Stimulated activated CD4-positive, alpha-beta T cell treated with anti-CD3 and anti-CD28 coated beads, Interleukin-12 subunit alpha, Interleukin-12 subunit beta, amount 100 ng/mL, for 24 hours (primary cell): ENCODE measurements at places on chromosomes 5 and 9.

GRCh38 chr9:110880189-110880588 lies 158.1 kb downstream of the LPAR1 start:
- DNase-seq = no peak

GRCh38 chr5:5271786-5272321 lies 131.7 kb downstream of the ADAMTS16 start:
- DNase-seq = no peak

DNA sequence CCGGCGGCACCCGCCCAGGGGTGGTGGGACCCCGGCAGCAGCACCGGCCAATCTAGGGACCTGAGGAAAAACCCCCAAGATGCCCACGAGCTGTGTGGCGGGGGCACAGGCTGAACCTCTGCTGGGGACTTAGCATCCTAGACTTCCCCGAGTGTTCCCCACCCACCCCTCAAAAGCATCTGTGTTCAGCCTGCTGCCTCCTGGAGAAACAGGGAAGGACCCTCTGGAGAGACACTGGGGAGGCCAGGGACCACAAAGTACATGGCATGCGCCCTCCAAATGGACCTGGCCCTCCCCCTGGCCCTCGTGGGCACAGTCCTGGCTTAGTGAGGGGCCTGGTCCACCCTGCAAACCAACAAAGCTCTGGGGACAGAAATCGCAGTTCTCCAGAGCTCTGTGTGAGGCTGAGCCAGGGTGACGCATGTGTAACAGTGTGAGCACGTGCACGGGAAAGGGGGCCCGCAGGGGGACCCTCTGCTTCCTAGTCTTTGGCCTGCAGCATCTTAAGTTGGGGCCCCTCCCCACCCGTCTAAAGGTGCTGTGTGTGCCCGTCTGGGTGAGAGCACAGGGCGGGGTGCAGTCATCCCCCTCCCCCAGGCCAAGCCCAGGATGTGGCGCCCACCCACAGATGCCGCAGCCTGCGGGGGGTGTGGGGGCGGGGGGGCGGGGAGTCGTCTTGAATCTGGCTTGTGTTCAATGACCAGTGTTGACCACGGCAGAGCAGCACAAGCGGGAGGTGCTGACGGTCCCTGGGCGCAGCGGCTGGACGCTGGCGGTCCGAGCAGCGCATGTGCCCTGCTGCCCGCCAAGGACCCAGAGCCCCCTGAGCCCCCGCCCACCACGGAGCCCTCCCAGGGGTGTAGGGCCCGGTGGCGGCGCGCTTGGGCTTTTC lies 672 bp upstream of the KCNT1 start:
- DNase-seq = no peak

DNA sequence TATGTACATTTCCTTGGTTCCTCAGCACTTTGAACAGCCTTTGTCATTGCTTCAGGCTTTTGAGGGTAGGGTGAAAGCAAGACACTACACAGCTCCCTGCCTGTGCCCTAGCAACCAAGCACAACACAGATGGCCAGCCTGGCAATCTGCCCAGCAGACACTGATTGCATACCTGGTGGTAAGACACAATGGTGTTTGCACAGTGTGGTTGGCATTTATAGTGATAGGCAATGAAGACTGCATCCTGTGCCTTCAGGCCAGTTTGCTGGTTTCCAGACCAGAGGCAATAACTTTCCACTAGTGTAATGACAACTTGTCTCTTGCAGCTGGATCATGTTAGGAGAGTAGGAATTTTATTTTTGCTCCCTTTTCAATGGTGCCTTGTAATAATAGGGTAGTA lies 144.5 kb upstream of the TNC start:
- DNase-seq = no peak

GRCh38 chr5:172550996-172551395 lies 90.1 kb upstream of the NEURL1B start:
- no peak for DNase-seq

DNA sequence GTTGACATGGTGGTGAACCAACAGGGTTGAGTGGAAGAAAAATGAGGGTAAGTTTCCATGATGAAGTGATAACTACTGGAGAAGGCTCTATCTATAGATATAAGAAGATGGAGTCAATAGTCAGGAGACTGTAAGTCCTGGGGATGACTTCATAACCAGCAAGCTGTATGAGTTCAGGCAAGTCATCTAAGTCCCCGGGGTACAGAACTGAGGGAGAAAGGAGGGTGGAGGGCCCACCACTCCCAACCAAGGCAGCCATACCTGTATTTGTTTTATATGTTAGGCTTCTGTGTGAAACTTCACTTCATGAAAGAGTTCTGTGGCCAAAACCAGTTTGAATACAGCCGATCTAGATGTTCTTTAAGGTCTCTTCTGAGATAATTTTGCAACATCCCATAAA lies 53.3 kb upstream of the IFNE start:
- no peak for DNase-seq

- DNase-seq = no peak
Measured at GRCh38 chr5:91011029-91011428, 372.1 kb downstream of the ARRDC3 start.

- no peak for DNase-seq
Measured at GRCh38 chr5:102771435-102771834, 16.3 kb downstream of the PAM start.

- DNase-seq = no peak
Measured at GRCh38 chr9:71762900-71763653, 5.2 kb downstream of the CEMIP2 start.

DNA sequence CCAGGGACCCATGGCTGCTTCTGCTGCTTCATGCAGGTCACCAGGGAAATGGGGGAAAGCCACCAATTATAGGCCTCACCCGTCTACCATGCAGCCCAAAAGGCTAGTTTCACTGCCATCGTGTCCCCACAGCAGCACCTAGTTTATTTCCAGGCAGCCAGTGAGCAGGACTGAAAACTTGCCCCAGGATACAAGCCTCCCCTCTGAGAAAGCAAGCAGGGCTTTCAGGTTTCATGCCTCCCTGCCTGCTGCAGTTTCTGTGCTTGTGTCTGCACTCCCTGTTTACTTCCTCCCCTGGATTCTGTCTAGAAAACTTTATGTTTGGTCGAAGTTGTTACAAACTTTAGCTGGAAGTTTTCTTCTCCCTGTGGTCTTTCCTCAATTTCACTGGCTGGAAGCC lies 319.1 kb downstream of the ANXA1 start:
- no peak for DNase-seq

DNA sequence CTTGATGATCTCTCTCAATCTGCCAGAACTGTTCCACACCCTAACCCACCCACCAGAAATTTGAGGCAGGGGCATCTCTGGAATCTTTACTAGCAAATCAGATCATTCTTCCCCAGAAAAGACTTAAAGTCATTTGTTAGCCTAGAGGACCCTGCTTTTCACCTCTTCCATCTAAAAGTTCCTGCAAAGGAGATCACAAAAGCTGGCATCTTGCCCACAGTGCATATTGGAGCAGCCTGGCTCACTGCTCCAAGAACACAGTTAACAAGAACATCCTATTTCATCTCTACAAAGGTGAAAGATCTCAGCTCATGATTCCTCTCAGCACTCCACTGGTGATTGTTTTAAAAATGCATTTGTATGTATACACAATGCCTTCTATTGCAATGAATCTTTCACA lies 36.3 kb downstream of the GABRP start:
- no peak for DNase-seq

- DNase-seq = no peak
Measured at GRCh38 chr5:39542511-39543285, 117.9 kb upstream of the DAB2 start.

DNA sequence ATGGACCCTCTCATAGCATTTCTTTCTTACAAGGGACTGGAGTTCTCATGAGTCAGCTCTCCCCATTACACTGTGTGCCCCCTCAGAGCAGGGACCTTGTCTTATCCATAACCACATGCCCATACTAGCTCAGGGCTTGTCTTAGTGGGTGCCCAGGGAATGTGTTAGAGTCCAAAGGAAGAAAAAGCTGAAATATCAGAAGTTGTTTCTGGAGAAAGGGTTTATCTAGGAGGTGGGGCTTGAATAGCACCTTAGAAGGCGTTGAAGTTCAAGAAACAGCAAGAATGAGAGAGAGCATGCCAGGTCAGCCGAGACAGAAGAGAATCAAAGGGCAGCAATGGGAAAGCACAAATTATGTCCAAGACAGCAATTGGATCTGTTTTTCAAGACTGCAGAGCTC lies 109.4 kb downstream of the TTLL11 start:
- no peak for DNase-seq

DNA sequence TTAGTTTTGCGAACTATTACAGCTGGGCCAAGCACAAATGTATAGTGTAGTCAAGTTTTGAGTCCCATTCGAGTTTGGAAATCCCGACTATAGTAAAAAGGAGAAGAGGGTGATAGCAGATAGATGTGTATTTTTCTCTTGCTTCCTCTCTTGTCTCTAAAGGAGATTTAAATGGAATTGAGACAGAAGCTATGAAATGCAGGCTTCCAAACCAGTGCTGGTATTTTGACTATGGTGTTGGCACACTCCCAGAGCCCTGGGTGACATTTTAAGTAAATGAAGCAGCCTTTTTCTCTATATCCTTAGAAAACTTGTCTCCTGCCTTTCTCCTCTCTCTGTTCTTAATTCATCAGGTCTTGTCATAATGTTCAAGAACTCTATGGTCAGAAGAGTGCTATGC lies 17.7 kb upstream of the AUH start:
- no peak for DNase-seq

GRCh38 chr9:113973963-113974413 lies 97.9 kb downstream of the ZNF618 start:
- DNase-seq = no peak

- no peak for DNase-seq
Measured at GRCh38 chr5:160174780-160175437, 54.4 kb upstream of the FABP6 start.
